Brain (organoid and tissue), 16 donors: ENCODE measurements at places on chromosomes 2 and 18.

- no peak for DNase-seq
Measured at GRCh38 chr2:134712299-134712698, 6.5 kb downstream of the TMEM163 start.

GRCh38 chr2:37800176-37800858 is 124.8 kb upstream of the RMDN2 start:
- DNase-seq = no peak

GRCh38 chr2:45675263-45675812 is 23.9 kb downstream of the PRKCE start:
- no peak for DNase-seq

DNA sequence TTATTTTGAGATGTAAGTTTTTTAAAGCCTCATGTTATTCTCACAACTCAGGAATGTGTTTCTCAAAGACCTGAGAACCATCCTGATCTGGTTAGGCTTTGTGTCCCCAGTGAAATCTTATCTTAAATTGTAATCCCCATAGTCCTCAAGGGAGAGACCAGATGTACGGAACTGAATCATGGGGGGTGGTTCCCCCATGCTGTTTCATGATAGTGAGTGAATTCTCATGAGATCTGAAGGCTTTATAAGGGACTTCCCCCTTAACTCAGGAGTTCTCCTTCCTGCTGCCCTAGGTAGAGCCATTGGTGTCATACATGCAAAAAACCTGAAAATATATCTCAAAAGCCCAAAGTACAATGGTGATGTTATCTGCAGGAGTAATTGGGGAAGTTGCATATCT is 836.7 kb downstream of the CBLN2 start:
- DNase-seq = no peak

GRCh38 chr2:211879323-211879722 is 659.3 kb downstream of the ERBB4 start:
- DNase-seq = peak; percentile 7

- DNase-seq = peak; percentile 15
Measured at GRCh38 chr2:230942920-230943896, 18.2 kb upstream of the GPR55 start.

DNA sequence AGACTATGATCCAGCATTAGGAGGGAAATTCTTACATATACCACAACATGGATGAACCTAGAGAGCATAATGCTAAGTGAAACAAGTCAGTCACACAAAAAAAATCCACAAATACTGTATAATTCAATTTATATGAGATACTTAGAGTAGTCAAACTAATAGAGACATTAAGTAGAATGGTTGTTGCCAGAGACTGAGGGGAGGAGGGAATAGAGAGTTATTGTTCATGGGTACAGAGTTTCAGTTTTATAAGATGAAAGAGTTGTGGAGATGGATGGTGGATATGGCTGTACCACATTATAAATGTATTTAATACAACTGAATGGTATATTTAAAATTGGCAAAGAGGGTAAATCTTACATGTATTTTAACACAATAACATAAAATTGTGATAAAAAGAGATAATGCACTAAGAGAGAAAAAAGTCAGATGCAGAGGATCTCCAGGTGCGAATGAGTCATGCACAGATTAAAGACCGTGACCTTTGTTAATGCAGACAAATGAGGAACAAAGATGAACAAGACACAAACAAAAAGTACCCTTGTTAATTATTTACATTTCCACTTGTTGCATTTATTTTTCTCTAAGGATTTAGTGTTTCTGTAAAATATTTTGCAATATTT is 541.7 kb upstream of the MEX3C start:
- DNase-seq = no peak

DNA sequence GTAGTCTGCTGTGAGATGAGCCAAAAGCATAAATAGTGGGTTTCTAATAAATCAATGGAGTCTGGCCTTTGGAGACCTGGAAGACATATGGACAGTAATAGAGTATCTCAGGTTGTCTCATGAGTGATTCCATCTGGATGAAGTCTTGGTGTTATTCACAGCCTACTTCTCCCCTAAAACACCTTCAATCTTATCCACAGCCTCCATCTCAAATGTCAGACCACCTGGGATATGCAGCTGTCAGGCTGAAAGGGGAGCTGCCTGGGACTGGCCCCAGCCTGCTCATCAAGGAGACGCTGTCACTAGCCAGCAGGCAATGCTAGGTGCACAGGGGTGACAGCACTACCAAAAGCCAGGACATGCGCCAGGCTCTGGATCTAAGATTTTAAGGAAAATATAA is 684.0 kb upstream of the ZEB2 start:
- DNase-seq = no peak

GRCh38 chr18:55845221-55845620 is 257.2 kb upstream of the TCF4 start:
- DNase-seq = peak; percentile 65

- no peak for DNase-seq
Measured at GRCh38 chr2:1675633-1676032, 68.7 kb downstream of the PXDN start.

- no peak for DNase-seq
Measured at GRCh38 chr2:45166229-45166890, 157.1 kb upstream of the SIX2 start.

GRCh38 chr2:191875859-191876258 is 29.0 kb upstream of the CAVIN2 start:
- no peak for DNase-seq

GRCh38 chr18:41886126-41886807 is 68.8 kb upstream of the PIK3C3 start:
- DNase-seq = peak; percentile 73

GRCh38 chr18:12598181-12598930 is 59.6 kb downstream of the SPIRE1 start:
- peak; percentile 17 for DNase-seq

- DNase-seq = no peak
Measured at GRCh38 chr2:27211241-27211942, 449 bp upstream of the ATRAID start.

DNA sequence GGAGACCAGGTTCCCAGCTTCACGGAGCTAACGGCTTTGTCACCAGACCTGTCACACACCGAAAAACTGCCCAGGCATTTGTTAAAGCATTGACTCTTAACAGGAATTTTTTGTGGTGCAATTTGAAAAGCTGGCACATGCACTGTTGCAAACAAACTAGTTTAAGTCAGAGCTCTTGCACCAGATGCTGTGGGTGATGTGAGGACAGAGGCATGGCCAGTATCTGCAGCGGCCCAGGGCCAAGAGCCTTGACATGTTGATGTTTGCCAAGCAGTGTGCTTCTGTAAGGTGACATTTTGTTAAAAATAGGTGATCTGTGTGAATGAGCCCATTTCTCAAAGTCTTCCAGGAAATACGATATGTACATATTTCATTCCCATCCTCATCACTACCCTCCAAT is 142.5 kb downstream of the MTCL1 start:
- no peak for DNase-seq

DNA sequence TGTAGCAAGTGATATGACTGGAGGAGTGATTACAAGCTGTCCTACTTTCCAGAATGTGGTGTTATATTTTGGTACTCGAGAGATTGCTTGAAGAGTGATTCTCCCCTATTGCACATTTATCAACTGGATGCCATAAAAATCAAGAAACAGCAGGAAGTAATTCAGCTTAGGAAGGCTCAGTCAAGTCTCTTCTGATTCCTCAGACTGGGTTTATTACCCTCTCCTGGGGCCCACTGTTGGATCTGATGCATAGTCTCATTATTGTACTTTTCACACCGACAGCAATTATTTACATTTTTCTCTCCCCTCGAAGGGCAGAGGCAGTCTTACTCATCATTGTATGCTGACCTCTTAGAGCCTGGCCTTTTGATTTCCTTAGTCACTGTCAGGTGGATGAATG is 9.3 kb downstream of the NOSTRIN start:
- DNase-seq = peak; percentile 29

- no peak for DNase-seq
Measured at GRCh38 chr2:22518641-22519040, 866.3 kb upstream of the KLHL29 start.

DNA sequence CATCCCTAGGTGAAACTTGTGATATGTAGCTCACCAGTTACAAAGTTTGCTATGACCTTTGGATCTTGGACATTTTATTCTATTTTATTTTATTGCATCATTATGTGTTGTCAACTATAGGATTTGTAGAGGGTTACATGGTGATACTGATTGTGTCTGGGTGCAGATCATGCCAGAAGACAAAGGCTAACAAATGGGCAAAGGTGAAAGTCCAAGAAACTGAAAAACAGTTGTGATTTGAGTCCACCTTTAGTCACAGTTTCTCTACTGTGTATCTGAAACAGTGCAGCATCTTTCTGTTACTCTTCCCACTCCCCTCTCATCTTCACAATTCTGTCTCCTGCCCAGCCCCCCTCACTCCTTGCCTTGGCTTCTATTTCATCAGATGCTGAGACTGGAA is 111.9 kb upstream of the LYPD6 start:
- no peak for DNase-seq

DNA sequence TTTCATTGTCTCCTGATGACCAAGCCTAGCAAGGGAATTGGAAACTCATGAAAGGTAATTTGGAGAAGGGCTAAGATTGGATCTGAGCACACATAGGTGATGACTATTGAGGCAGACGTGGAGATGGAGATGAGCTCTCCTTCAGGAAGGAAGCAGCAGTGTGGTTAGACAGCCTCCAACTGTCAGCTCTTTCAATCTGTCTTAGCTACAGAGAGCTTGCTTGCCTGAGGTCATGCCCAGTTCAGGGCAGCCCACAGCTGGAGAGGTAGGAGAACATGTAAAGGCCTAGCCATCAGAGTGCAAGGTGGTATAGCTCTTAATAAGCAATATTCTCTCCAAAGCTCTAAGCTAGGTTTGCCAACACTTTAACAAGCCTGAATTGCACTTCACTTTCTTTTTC is 79.2 kb downstream of the THSD7B start:
- DNase-seq = no peak

DNA sequence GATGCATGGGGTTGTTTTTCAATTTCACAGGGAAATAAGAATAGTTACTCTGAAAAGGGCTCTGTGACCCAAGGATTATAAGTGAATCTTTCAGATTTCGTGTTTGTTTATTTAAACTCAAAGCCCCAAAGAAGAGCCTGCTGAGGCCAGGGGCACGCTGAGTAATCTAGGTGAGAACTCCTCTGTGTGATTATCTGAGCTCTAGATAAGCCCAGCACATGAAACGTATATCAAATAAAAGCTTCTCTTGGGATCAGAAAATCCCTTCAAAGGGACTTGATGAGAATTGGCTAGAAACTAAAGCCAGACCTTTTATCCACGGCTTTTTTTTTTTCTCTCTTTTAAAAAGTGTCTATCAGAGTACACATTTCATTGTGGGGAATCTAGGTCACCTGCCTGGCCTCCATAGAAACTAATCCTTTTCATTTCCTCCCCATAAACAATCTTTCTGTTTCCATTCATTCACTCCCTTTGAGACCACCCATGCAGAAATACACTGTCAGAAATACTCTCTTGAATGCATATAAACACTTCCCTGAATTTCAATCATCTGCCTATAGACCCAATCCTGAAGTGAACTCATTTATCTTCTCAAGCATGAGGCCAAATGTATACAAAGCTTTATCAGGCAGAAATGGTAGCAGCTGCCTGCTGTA is 137.4 kb downstream of the RIT2 start:
- DNase-seq = peak; percentile 43

DNA sequence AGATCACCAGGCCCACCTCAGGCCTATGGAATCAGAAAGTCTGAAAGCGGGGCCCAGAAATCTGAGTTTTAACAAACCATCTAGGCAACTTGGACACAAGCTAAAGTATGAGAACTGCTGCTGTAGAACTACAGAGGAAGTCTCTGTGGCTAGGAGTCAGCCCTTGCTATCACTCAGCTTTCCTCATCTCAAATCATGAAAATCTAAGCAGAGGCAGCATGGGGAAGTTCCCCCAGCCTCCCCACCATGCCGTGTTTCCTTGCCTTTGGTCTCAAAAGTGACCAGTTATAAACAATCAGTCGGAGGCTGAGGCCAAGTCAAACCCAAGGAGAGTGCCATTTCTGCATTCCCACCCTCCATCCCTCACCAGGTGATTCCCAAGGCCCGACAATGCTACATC is 404.7 kb downstream of the BCL11A start:
- no peak for DNase-seq

DNA sequence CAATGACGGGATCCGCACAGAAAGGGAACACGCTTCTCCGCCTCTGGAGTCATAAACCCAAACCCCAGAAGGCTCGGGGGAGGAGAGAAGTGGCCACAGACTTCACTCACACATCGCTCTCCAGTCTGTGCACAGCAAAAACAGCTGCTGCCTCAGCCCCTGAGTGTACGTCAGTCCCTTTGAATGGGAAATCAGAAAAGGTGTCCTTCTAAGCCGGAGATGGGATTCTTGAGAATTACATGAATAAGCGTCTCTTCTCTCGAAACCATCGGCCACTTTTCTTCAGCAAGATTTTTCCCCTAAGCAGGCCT is 78.3 kb downstream of the PDCL3 start:
- peak; percentile 67 for DNase-seq

DNA sequence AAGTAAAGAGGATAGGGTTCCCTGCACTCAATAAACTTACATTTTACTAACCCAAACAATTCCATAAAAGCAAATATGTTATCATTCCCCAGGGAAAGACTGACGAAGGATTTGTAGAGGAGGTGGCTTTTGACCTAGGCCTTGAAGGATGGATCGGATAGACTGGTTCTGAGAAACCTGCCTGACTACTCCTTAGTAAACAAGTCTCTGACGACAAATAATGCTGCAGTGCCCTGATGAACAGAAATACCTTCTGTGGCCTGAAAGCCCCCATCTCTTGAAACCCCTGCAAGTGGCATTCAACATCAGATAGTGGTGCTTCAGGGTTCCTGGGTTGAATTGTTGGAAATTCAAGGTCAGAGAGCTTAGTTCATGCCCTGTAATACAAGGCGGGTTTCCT is 19.2 kb downstream of the PRKCE start:
- DNase-seq = no peak

DNA sequence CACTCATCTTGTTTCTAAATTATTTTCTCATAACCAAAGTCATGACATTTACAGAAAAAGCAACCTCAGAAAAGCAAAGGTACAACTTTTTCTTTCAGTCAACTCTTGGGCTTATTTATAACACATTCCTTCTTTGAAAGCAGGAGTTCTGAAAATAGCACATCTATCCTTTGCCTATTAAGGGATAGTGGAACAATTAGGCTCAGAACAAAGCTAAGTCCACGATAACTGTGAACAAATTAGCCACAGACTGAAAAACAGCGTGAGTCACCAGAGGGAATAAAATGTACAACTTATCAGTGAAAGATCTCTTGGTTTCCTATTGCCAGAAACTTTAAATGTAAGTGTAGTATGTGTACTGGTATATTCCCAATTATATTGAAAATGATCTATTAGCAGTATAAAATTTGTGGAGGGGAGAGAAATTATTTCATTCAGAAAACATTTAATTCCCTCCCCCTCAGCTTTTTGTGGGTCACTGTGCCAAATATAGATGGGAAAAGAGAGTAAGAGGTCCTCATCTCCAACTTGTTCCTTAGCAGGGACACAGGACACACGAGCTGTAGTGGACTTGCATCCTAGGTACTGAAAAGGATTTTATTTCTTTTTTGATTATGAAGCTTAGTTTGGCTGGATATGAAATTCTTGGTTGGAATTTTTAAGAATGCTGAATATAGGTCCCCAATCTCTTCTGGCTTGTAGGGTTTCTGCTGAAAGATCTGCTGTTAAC is 15.4 kb upstream of the MATN3 start:
- no peak for DNase-seq

GRCh38 chr2:168712053-168712452 is 90.4 kb upstream of the NOSTRIN start:
- no peak for DNase-seq

- DNase-seq = no peak
Measured at GRCh38 chr18:6677086-6677485, 52.4 kb upstream of the ARHGAP28 start.
